ENCODE measurements at places on chromosomes 2 and 18. TPM values are rescaled to one million over a fixed set of nuclear protein-coding genes. Genes with fewer than 3 reads are reported as not detected.

DNA sequence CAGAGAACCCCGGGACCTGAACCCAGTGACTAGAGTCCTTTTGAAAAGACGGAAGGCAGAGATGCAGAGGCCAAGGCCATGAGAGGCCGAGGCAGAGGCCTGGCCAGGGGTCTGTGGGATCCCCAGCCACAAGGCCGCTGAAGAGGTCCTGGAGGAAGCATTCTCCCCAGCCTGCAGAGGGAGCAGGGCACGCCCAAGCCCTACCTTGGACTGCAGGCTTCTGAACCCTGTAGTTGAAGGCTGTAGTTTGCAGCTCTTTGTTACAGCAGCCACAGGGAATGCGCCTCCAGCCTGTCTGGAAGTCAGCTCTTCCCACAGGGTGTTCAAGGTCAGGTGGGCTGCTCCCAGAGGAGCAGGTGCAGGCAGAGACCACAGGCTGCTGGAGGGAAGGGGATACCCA lies 22.1 kb upstream of the PXDN start:
- DNase-seq, result no peak

GRCh38 chr2:112798979-112799975 lies 15.0 kb upstream of the IL1A start:
- no peak for DNase-seq

DNA sequence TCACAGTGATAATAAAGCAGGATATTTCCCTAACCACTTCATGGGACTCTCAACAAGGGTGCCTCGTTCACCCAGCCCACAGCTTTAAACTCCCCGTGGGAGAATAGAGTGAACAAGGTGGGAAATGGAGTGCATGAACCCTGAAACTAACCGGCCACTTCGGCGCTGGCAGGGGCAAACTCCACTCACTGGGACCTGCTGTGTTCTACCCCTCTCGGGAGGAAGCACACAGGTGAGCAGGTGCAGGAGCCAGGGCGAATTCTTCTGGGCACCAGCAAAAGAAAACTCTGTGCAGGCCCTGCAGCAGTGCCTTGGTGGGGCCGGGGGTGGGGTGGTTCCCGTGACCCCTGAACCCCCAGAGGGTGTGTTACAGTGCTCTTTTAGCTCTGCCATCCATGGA lies 2029.1 kb upstream of the LRRTM1 start:
- DNase-seq, result no peak

GRCh38 chr2:204264621-204265140 lies 280.6 kb upstream of the PARD3B start:
- no peak for DNase-seq

Gene SRBD1
- 19.6 TPM for polyA plus RNA-seq

Gene L3MBTL4
- polyA plus RNA-seq, result 5.2 TPM

Gene FBXO15
- 4.8 TPM for polyA plus RNA-seq

DNA sequence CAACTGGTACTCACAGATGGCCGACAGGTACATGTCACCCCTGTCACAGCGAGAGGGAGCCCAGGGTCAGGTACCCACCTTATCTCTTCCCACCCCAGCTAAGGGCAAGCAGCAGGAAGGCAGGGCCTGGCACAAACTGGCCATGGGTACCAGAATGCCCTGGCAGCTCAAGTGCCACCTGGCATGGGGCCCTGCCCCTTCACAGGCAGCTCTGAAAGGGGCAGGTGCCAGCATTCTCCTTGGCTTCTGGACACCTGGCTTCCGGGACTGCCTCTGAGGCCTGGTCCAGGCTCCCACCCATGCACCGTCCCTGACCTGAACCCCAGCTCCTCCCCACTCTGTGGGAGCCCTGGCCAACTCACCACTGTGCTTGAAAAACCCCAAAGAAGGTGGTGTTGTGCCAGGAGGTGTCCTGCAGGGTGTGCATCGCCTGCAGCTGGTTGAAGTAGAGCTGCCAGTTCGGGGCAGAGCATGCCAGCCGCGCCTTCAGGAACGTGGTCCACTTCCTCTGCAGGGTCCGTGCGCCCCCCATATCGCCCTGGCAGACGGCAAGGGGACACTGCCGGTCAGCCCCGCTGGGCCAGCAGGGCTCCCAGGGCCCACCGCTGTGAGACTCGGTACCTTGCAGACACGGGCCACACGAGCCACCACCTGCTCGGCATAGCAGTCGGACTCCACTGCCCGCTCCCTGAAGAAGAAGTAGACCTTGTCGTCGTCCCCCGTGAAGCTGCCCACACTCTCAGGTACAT lies 5.4 kb downstream of the SEMA4C start:
- DNase-seq, result no peak

Gene GKN1
- polyA plus RNA-seq, result not detected

DNA sequence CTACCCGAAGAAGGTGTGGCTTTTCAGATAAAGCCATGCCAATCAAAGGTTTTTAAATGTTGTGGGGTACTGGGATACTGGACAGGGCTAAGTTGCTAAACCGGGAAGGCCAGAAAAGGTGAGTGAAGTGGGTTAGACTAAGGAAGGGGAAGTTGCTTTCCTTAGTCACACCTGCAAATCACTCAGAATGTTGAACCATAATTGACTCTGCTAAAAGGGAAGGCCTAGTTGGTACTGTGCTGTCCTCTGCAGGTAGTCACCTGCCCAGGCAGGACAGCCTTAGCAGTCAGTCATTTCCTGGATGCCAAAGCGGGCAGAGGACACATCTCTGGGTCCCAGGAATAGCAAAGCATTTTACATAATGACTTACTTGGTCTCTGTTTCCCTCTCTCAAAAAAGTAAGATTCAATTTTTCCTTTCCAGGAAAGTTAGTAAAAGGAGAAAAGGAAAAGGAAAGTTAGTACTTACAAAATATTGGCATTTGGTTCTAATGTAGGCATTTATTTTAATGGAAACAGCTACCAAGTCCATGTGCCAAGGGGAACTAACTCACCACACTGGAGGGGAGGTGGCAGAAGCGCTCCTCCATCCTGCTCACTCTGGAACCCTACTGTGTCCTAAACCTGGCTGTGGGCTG lies 60.3 kb downstream of the RFTN2 start:
- no peak for DNase-seq

DNA sequence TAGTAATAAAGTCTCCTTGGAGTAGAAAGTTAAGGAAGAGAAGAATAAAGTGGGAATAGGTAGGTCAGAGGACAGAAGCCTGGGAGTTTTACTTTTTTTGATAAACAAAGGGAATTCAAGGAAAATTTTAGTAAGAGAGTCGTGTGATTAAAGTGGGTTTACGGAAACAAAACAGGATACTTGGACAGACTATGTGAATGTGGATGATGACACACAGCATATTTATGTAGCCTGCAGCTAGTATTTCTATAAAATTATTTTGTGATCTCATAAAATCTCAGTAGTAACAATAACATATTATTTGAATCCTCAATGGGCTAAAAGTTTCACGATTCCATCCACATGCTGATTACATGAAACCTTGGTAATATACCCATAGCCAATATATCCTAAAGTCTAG lies 450.7 kb upstream of the PIK3C3 start:
- no peak for DNase-seq

- no peak for DNase-seq
These were observed 486.9 kb upstream of the RAB6C start for GRCh38 chr2:129492548-129492947.

Gene FAM237A
- polyA plus RNA-seq, result not detected

Data from right lung (tissue), 10 donors.